ENCODE measurements at places on chromosomes 13 and 19.

- DNase-seq, result no peak
These were observed 18.7 kb upstream of the SERP2 start for GRCh38 chr13:44354884-44355283.

DNA sequence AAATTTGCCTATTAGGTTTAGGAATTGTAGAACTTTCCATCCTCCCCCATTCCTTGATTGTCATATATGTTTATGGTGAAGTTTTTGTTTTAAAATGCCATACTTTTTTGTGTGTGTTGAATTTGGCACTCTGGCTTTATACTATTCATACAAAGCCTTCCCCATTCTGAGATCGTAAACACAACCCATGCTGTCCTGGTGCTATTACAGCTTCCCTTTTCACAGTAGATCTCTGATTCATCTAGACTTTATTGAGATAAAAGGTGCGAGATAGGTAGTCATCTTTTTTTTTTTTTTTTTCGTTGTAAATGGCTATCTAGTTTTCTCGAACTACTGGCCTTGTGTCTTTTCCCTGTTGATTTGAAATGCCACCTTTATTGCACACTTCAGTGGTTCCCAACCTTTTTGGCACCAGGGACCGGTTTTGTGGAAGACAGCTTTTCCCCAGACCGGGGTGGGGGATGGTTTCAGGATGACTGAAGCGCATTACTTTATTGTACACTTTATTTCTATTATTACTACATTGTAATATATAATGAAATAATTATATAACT lies 94.6 kb downstream of the LRCH1 start:
- DNase-seq, result no peak

DNA sequence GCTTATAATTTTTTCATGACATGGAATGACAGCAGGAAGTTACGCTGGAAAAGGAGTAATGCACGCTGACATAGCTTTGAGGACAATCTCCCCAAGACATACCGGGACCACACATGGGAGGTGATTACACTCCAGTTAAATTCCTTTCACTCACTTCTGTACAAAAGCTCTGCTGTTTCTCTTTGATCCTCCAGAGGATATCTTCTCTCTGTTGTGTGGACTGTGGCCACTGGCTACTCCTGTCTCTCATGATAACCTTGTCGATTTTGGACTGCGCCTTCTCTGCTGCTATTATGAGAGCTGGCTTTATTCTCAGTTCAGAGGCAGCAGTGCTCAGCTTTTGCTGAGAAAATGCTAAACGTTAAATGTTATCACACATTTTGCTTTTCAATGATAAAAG lies 464.6 kb downstream of the FGF9 start:
- DNase-seq, result no peak

DNA sequence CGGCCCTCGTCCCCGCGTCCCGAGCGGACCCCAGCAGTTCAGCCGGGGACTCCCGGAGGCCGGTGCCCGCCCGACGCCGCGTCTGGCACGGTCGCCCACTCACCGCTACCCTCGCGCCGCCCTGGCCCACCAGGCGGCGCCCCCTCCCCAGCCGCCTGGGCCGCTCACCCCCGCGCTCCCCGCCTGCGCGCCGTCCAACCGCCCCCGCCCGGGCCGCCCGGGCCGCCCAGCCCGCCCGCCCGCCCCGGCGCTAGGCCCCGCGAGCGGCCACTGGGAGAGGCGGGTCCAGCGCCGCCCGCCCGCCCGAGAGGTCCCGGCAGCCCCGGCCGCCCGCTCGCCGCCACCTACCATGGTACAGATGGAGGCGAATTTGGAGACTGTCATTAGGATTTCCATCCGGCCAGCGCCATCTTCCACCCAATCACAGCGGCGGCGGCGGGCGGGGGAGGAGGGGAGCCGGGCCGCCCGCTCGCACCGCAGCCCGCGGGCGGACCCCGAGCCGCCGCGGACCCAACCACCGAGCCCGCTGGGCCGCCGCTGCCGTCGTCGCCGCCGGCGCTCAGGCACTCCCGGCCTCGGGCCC lies at the start of gene USP12:
TSS of gene USP12 (minus strand) at position 568 of the 583 bp plus-strand sequence. CDS start at position 396, 172 bp downstream.
- DNase-seq, result no peak

GRCh38 chr13:109465148-109465547 lies 321.2 kb downstream of the IRS2 start:
- no peak for DNase-seq

GRCh38 chr13:109924376-109924775 lies 138.0 kb upstream of the IRS2 start:
- DNase-seq, result no peak

- DNase-seq, result no peak
These were observed 53.5 kb upstream of the WASF3 start for GRCh38 chr13:26503826-26504594.

DNA sequence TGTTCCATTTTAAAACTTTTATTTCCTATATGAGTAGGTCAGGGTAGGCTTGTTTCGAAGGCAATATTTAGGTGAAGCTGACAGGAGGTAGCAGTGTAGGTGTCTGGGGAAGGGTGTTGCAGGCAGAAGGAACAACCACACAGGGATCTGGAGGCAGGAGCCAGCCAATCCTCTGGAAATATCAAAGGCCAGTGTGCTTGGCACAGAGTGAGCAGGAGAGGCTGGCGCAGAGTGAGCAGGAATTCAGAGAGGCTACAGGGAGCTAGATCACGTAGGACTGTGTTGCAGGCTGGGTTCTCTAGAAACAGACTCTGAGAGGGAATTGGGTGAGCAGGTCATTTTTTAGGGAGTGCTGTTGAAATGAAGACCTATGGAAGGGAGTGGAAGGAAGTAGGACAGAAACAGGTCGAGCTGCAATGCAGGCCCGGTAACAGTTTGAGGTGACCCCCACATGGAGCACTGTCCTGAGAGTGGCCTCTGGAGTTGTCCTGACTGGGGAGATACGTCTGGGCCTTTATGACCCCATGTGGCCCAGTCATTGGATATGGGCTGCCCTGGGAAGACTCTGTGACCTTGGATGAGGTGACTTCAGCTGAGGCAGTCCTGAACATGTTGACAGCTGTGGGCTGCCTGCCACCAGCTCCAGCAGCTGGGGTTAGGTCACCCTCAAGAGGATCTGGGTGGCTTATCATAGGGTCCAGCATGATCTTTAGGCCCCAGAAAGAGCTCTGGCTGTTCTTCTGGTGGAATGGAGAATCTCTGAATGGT lies 51.7 kb downstream of the ERCC5 start:
- DNase-seq, result no peak

DNA sequence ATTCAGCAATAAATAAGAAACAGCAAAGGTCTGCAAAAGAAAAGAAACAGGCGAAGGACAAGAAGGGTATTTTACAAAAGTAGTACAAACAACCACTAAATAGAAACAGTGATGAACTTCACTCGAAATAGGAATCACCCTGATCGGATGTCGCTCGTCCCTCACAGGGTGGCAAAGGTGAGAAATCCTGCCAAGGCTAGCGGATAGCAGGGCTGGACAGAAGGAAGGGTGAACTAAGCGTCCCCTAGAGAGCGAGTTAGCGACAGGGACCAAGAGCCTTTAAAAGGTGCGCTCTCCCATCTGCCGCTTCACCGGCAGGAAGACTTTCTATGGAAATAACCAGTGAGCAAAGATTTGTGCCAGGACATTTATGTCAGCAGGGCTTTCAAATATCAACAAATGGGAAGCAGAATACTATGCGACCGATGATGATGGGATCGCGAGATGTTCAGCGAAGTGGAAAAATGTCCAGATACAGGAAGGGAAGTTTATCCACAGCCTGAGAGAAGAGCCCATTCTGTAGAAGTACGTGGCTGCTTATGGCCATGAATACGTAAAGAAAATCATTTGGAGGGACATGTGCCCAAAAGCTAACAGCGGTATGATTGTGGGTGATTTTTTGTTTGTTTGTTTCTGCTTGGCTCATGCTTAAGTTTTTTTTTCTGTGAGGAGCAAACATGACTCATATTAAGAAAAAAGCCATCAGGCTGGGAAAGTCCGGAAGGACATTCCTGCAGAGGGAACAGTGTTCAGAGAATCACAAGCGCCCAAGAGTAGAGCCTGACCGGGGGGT lies 18.9 kb downstream of the ELAVL1 start:
- no peak for DNase-seq

GRCh38 chr13:46682707-46683106 lies 114.3 kb downstream of the ESD start:
- no peak for DNase-seq

- DNase-seq, result no peak
These were observed 145.3 kb downstream of the PDS5B start for GRCh38 chr13:32731576-32731975.

DNA sequence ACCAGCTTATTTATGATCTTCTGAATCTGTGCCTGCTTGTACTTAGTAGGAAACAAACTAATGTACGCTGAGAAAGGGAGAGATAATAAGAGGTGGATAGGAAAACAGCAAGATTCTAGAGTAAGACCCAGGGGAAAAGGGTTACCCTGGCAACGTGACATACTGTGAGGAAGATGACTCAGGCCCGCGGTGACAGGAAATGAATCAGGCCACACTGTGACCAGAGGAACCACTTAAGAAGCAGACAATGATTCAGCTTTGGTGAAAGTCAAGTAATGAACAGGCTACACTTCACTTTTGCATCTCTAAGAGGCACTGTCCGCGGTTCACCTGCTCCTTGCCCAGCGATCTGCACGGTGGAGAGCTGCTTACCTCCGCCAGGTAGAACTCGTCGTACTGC lies 158.2 kb downstream of the NALCN start:
- peak; percentile 50 for DNase-seq

GRCh38 chr19:18392926-18393325 lies 4.5 kb downstream of the LRRC25 start:
- no peak for DNase-seq

DNA sequence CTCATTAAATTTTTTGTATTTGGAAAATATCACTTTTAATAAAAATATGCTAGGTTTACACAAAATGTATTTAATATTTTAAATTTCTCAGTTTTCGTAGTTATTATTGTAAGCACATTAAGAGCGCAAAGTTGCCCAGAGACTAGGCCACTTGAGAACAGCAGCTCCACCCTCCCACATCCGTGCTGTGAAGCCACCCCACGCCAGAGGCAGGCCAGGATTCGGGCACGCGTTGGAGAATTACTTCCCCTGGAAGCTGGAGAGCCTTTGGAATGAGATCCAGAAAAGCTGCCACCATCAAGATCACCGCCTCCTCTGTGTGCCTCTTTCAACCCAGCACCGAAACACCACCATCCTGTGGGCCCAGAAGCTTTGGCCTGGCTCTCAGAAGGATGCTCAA lies 41.0 kb upstream of the SPACA7 start:
- no peak for DNase-seq

DNA sequence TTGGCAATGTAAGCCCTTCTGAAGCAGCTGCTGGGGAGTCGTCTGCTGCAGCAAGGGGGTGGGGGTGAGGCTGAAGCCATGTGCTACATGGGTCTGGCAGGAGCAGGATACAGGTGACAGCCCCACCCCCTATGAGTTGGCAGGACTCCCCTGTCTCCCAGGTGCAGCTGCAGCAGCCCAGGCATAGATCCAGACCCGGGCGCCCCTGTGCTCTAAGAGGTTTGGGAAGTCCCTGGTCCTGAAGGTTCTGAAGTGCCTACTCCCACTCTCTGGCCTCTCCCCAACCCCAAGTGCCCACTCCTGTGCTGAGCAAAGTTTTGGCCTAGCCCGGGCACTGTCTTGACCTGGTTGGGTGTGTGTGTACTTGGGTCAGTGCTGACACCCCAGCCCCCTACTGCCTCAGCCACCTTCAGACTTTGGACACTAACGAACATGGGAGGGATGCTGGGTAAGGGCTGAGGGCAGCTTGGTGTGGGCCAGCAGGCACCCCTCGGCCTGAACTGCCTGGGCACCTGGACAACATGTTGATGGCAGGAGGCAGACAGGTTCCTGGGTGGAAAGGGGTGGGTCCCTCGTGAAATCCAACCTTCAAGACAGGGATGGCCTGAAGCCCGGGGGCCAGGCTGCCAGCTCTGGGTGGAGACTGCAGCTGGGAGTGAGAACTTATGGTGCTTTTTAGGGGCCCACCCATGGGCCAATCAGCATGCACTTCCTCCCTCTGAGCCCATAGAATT lies 54.1 kb upstream of the SLITRK6 start:
- DNase-seq, result no peak

DNA sequence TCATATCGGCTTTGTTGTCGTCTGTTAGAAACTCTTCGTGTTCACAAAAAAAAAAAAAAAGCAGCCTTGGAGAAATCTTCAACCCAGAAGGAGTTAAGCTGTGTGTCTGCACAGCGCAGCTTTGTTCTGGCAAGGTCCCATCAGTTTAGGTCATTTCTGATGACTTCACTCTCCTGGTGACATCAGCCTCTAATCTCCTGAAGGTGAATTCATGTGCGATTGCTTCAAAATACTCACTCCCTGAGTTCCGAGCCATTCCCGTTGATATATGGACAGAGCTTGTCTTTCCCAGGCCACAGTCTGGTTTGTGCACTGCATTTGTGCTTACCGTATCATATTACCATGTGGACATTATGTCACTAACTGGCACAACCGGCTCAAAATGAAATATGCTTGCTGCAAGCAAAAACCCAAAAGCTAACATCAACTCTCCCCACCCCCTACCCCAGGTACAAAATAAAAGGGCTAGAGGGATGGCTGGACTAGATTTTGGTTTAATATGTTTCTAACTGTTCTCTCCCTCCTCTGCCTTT lies 342.4 kb downstream of the KCNRG start:
- DNase-seq, result no peak

DNA sequence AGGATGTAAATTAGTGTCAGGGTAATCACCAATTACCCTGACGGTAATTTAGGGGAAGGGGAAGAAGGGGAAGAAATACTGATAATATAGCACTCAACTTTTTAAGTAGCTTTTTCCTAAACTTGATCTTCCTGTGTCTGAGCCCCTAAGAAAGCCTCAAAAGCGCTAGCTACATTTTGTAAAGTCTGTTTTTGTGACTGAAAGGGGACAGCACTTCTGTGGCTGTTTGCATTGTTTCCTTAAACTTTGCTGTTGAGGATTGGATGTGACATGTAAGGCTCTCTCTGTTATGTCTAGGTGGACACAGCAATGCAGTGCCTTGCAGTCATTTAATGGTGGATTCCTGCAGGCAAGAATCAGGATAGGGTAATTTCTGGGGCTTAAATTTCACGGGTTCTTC lies 42.8 kb downstream of the SPATA13 start:
- no peak for DNase-seq

DNA sequence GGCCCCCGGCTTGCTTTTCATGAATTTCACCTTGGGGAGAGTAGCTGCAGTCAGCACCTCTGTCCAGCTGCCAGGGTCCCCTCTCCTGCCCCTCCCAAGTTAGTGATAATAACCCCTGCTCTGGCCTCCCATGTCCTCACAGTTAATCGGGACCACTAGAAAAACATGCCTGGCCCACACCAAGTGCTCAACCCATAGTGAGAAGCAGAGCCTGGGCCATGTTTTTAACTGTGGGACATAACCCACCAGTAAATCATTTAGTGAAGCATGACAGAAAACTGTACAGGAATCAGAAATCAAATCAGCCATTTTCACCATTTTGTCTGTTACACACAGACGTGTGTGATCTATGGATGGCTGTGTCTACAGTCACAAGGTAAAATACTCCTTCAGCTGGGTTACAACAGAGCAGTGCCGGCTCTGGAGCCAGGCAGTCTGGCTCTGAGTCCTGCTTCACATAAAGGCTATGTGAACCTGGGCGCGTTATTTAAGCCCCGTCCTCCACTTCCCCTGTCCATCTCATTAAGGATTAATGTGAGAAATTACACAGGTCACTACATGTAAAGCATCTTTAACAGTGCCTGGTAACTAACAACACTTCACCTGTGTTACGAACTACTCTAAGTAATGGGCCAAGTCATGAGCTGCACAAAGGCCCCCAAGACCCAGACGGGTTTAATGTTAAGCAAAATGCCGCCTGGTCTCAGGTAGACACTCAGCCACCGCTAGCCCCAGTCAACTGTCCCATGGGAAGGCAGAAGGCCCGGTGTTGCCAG lies 7.6 kb upstream of the ECH1 start:
- DNase-seq, result no peak

GRCh38 chr13:94454906-94455305 lies 24.6 kb downstream of the DCT start:
- no peak for DNase-seq
